Glutamatergic neuron (in vitro differentiated cells): ENCODE measurements at places on chromosomes 5 and 9. TPM values are rescaled to one million over a fixed set of nuclear protein-coding genes. Genes with fewer than 3 reads are reported as not detected.

ABLIM3 gene
- 19.0 TPM for total RNA-seq

ADAMTSL2 gene
- total RNA-seq: 1.3 TPM

ARHGEF37 gene
- total RNA-seq: 1.0 TPM

LMX1B gene
- total RNA-seq: 0.27 TPM

PTAR1 gene
- total RNA-seq: 49.9 TPM

RFESD gene
- total RNA-seq: 1.1 TPM

POU5F2 gene
- total RNA-seq: 1.5 TPM

AGXT2 gene
- not detected for total RNA-seq

FOXD4L4 gene
- total RNA-seq: 0.20 TPM

DNA sequence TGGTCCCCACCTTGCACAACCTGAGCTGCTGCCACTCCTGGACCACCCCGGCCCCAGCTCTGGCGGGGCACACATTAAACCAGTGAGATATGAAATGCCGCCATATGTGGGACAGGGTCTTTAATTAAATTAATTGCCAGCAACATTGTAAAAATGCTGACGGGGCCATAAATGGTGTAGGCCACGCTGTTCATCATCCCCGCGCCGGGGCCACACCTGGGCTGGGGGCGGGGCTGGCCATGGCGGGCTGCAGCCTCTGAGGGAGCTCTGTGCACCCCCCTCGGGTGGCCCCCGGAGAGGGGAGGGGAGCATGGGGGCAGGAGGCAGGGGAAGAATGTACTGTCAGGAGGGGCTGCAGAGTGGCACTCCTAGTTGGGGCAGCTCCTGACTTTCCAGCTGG lies 41.0 kb downstream of the UNC5A start:
- peaks cover 17% of the 10 kb centered on the region for H3K27me3 ChIP-seq
- no peak overlapping the region for H3K27ac ChIP-seq
- H3K36me3 ChIP-seq: no peaks in the 10 kb centered on the region
- no peak for DNase-seq

GRCh38 chr5:116522356-116523136 lies 52.1 kb downstream of the SEMA6A start:
- no peaks in the 10 kb centered on the region for H3K36me3 ChIP-seq
- no peak for DNase-seq
- H3K4me3 ChIP-seq: peak overlapping the region; percentile 55

DNA sequence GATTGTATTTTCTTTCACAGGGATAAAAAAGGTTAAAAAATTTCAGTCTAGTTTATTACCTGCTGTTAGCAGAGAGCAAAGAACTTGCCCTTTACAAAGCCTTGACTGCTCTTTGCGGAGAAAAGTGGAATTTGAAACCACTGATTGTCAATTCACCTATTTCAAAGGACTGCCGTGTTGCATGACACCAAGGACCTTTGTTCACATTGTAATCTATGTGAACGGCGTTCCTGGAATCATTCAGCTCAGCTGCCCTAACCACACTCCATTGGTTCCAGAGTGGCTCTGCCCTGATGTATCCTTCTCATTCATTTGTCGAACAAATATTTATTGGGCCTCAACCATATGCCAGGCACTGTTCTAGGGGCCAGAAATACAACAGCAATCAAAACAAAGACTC lies 377.5 kb upstream of the RFX3 start:
- no peak overlapping the region for H3K27ac ChIP-seq
- DNase-seq: no peak
- no peaks in the 10 kb centered on the region for H3K36me3 ChIP-seq
- H3K4me3 ChIP-seq: no peak overlapping the region
- peaks cover 3% of the 10 kb centered on the region for H3K27me3 ChIP-seq
- H3K4me1 ChIP-seq: no peaks in the 10 kb centered on the region

DNA sequence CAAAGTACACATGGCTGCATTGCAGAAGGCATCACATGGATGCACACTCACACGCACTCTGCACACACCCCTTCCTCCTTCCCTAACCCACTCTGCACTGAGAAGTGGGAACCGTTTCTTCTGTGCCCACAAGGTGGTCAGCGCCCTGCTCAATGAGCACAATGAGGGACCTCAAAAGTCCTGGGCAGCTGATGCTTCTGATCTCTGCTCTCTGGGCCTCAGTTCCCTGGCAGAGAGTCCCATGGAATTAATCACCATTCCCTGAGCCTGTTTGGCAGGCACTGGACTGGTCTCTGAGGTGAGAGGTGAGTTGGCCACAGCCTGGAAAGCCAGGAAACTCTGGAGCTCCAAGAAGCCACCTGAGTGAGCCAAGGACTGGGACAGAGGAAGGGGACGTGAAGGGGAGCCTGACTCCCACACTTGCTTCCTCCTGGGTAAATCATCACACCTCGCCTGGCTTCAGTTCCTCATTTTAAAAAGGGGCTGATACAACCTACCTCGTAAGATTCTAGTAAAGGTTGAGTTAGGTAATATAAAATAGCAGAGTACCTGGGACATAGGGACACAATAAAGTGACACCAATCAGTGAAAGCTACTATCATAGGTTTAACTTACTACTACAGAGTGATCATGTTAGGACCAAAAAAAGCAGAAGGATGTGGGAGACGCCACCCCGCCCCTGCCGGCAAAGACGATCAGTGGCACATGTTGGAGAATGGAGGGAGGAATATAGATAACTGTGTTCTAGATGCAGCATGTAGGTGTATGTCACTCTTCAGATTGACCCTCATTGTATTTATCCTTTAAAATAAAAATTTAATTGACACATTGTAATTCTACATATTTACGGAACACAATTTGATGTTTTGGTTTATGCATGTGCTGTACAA lies 21.1 kb upstream of the IGFBPL1 start:
- no peak overlapping the region for H3K4me3 ChIP-seq
- DNase-seq: no peak
- H3K27ac ChIP-seq: no peak overlapping the region
- H3K27me3 ChIP-seq: peaks cover 4% of the 10 kb centered on the region
- peaks cover 12% of the 10 kb centered on the region for H3K36me3 ChIP-seq
- no peaks in the 10 kb centered on the region for H3K4me1 ChIP-seq

- no peak overlapping the region for H3K27ac ChIP-seq
- peaks cover 29% of the 10 kb centered on the region for H3K4me1 ChIP-seq
- no peak for DNase-seq
- no peaks in the 10 kb centered on the region for H3K36me3 ChIP-seq
- no peak overlapping the region for H3K4me3 ChIP-seq
- no peaks in the 10 kb centered on the region for H3K27me3 ChIP-seq
These were observed 281.7 kb downstream of the TMEM38B start for GRCh38 chr9:105975886-105976645.

DNA sequence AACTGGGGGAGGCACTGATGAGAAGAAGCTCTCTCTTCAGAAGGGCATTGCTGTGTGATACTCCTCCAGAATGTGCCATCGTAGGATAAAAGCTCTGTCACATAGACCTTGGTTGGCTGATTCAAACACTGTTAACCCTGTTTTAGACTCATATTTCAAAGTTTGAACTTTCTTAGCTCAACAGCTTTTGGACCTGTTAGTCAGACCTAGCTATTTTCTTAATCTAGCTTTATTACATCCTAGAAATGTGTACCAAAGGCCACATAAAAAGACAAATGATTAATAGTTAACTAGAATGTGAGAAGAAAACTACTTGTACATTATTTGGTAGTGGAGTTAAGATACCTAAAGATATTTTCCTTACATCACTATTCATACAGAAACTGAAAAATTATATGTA lies 4.3 kb downstream of the RHOBTB3 start:
- H3K4me3 ChIP-seq: no peak overlapping the region
- DNase-seq: no peak
- H3K4me1 ChIP-seq: peaks cover 10% of the 10 kb centered on the region
- no peak overlapping the region for H3K27ac ChIP-seq
- H3K36me3 ChIP-seq: peaks cover 6% of the 10 kb centered on the region

- H3K36me3 ChIP-seq: no peaks in the 10 kb centered on the region
- no peak overlapping the region for H3K27ac ChIP-seq
- no peaks in the 10 kb centered on the region for H3K4me1 ChIP-seq
- DNase-seq: no peak
- no peaks in the 10 kb centered on the region for H3K27me3 ChIP-seq
These were observed 189.8 kb upstream of the TRIM32 start for GRCh38 chr9:116497095-116497890.

- H3K27me3 ChIP-seq: no peaks in the 10 kb centered on the region
- H3K4me3 ChIP-seq: no peak overlapping the region
- no peaks in the 10 kb centered on the region for H3K36me3 ChIP-seq
- no peak for DNase-seq
- H3K4me1 ChIP-seq: no peaks in the 10 kb centered on the region
These were observed 471.8 kb upstream of the ACO1 start for GRCh38 chr9:31912636-31913035.

DNA sequence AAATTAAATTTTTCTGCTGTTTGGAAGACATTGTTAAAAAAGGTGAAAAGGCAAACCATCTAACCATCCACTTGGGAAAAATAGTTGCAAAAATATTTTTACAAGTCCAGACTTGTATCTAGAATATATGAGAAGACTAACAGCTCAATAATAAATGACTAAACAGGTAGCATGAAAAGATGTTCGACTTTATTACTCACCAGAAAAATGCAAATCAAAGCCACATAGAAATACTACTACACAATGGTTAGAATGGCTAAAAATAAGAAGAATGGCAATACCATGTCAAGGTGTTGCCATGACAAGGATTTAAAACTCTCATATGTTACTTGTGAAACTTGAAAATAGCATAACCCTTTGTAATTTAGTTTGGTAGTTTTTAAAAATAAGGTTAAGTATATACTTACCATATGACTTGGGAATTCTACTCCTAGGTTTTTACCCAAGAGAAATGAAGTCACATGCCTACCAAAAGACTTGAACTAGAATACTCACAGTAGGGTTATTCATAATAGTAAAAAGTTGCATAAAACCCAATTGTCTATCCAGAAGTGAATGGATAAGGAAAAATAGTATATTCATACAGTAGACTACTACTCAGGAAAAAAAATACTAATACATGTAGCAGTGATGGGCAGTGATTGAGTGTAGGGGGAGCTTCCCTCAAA lies 93.8 kb downstream of the VPS13A start:
- peaks cover 3% of the 10 kb centered on the region for H3K27me3 ChIP-seq
- no peaks in the 10 kb centered on the region for H3K4me1 ChIP-seq
- DNase-seq: no peak
- H3K27ac ChIP-seq: no peak overlapping the region
- H3K36me3 ChIP-seq: peaks cover 8% of the 10 kb centered on the region

GRCh38 chr5:161925960-161926359 lies 78.0 kb downstream of the GABRA1 start:
- no peak overlapping the region for H3K4me3 ChIP-seq
- H3K4me1 ChIP-seq: peaks cover 1% of the 10 kb centered on the region
- H3K36me3 ChIP-seq: no peaks in the 10 kb centered on the region
- no peak for DNase-seq

DNA sequence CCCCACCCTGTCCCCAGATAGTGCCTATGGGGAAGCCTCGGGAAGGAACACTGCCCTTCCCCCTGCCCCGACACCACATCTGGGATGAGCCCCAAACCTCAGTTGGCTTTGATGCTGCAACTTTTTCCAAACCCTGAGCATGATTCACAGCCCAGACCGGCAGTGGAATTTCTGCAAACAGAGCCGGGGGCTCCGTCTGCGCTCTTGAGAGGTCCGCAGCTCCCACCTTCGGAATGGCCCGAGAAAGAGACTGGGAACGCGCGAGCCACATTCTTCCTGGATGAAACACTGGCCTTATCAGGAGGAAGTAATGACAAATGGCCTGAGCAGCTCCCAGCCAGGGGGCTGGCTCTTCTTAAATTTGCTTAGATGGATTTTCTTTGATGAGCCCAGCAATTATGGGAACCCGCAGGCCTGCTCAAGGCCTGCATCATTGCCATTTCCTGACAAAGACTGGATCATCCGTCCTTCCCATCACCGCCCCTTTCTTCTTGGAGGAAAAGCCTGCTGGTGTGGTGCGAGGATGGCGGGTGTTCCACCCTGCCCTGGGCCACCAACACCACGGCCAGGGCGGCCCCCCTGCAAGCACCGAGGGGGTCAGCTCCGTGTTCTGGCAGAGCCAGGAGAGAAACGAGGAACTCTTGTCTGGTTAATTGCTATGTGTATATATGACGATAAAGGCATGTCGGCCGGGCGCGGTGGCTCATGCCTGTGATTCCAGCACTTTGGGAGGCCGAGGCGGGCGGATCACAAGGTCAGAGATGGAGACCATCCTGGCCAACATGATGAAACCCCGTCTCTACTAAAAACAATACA lies 38.8 kb upstream of the COL5A1 start:
- DNase-seq: no peak
- H3K27ac ChIP-seq: no peak overlapping the region
- H3K4me1 ChIP-seq: no peaks in the 10 kb centered on the region
- H3K27me3 ChIP-seq: peaks cover 5% of the 10 kb centered on the region

DNA sequence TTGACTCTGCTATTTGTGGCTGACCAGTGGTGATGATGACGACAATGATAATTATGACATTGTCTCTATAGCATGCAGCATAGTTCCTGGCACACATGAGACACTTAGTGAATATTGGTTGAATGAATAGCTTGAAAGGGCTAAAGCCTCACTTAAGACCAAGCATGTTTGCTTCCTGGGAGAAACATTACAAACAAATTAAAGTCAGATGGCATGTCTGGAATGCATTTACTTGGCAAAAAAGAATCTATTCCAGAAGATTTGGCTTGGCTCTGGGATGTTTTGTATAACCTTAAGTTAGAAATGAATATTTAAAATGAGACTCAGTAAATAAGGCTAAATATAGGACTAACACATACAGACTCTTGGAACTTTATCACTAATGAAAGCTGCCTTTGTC lies 21.6 kb downstream of the GAS1 start:
- no peak for DNase-seq
- H3K4me1 ChIP-seq: no peaks in the 10 kb centered on the region
- no peak overlapping the region for H3K4me3 ChIP-seq
- H3K36me3 ChIP-seq: no peaks in the 10 kb centered on the region

DNA sequence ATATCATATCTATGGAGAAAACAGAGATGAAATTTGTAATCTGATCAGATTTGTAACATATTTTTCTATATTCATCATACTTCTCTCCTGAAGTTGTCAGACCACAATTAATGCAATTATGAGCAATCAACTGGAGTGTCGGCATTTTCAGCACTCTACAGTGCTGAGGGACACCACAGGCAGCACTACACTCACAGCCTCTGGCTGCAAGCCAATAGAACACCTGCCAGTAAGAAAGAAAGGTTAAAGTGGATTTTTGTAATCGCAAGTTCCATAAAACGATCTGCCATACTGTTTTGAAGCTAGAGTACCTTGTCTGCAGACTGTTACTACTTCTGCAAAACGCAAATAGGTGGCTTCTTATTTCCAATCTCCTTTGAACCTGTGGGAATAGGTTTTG lies 147.6 kb downstream of the ADAMTS6 start:
- H3K27me3 ChIP-seq: no peaks in the 10 kb centered on the region
- H3K4me1 ChIP-seq: no peaks in the 10 kb centered on the region

- H3K27ac ChIP-seq: peak overlapping the region; percentile 33
- no peaks in the 10 kb centered on the region for H3K36me3 ChIP-seq
- H3K4me1 ChIP-seq: peaks cover 11% of the 10 kb centered on the region
- H3K27me3 ChIP-seq: peaks cover 8% of the 10 kb centered on the region
These were observed 4.5 kb downstream of the ST6GALNAC4 start for GRCh38 chr9:127912296-127912695.

GRCh38 chr5:122076050-122076461 lies 2.0 kb downstream of the LOX start:
- H3K27ac ChIP-seq: no peak overlapping the region
- no peaks in the 10 kb centered on the region for H3K36me3 ChIP-seq
- DNase-seq: no peak
- H3K4me3 ChIP-seq: no peak overlapping the region
- peaks cover 6% of the 10 kb centered on the region for H3K27me3 ChIP-seq
